ENCODE measurements at places on chromosomes 13 and 19. TPM values are rescaled to one million over a fixed set of nuclear protein-coding genes. Genes with fewer than 3 reads are reported as not detected.
A peak's percentile ranks its signal among the peaks of the same experiment; 100 is the strongest.

DNA sequence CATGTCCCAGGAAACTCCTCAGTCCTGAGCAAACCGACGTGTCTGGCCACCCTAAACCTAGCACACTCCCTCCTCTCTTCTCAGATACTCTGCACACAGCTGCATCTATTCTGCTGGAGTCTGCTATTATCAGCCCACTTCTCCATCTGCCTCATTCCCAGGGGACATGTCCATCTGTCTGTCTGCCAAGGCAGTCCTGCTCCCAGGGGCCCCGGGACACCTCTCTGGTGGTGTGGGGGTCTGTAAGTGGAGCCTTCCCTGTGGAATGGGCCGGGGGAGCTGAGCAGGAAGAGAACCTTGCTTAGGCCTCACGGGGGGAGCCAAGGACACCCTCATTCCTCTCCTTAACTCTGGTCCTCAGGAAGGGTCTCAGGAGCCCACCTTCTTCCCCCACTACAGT, 72.7 kb downstream of the ERICH6B start:
- no peak overlapping the region for H3K4me3 ChIP-seq
- no peak overlapping the region for H3K27ac ChIP-seq
- H3K4me1 ChIP-seq, result peaks cover 4% of the 10 kb centered on the region
- H3K27me3 ChIP-seq, result peaks cover 6% of the 10 kb centered on the region
- no peak for DNase-seq

DNA sequence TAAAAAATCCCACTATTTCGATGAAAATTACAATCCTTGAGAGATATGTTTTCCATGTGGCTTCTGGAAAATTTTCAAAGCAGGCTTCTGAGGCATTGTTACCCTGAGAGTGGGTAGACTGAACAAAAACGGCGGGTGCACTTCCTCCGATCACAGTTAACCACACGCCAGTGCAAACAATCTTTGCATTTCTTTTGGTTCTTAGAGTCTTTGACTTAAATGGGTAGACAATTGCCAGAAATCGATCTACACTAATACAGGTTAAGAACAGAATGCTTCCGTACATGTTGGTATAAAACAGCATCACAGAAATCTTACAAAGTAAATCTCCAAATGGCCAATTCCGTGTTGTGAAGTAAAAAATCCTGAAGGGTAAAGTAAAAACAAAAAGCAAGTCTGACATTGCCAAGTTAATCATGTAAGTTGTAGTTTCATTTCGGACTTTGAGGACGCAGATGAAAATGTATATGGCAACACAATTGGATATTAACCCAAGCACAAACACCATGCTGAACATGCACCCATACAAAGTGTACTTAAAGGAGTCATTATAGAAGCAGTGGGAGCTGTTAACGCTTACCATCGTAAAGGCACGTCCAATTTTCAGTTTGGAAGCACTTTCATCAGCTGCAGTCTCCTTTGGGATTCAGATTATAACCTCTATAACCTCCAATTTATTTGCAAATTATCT, 927 bp downstream of the LPAR6 start:
- no peaks in the 10 kb centered on the region for H3K27me3 ChIP-seq
- peaks cover 41% of the 10 kb centered on the region for H3K4me1 ChIP-seq
- DNase-seq, result no peak
- peak overlapping the region; percentile 88 for H3K4me3 ChIP-seq
- peaks cover 27% of the 10 kb centered on the region for H3K36me3 ChIP-seq

The GFY gene
- total RNA-seq, result not detected

GRCh38 chr13:32878163-32878562, 138.1 kb upstream of the KL start:
- no peak for DNase-seq
- H3K27me3 ChIP-seq, result peaks cover 8% of the 10 kb centered on the region
- H3K27ac ChIP-seq, result no peak overlapping the region
- no peaks in the 10 kb centered on the region for H3K36me3 ChIP-seq

DNA sequence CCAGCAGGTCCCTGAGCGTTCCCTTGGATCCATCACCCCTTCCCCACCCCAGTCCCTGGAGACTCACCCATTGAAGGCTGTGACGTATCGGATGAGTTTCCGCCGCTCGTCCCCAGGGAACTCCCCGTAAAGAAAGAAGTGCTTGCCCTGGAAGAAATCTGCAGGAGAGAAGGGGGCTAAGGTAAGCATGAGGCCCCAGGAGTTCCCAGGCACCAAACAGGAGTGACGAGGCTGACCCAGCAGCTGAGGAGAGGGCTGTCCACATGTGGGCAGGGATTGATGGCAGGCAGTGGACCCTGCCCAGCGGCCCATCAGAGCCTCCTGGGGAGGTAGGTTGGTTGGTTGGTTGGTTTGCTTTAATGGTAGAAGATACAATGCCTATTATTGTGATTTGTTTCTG, 11.1 kb downstream of the ZNF575 start:
- no peak overlapping the region for H3K4me3 ChIP-seq
- H3K27ac ChIP-seq, result no peak overlapping the region
- H3K27me3 ChIP-seq, result no peaks in the 10 kb centered on the region
- DNase-seq, result no peak
- H3K36me3 ChIP-seq, result peaks cover 26% of the 10 kb centered on the region

DNA sequence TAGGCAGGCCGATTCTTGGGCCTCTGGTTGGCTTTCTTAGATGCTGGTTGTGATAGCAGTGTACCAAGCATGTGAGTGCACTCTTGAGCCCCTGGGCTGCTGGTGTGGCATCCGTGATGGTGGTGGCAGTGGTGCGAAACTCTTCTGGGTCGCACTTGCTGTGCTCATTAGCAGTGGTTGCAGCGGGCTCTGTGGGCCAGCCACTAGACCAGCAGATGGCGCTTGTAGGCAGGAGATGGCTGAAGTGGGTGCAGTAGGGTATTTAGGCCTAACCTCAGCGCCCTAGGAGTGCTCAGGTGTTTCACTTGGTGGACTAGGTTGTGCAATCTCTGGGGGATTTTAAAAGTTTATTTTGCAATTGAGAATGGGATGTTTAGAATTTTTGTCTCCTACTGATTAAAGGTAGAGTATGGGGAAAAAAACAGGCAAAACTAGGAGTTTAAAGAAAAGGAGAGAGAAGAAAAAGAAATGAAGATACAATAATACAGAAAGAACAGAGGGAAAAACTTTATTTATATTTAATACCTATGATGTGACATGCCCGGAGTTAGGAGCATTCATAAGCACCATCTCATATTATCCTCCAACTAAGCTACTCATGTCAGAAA, 4.3 kb upstream of the ZNF17 start:
- H3K27ac ChIP-seq, result no peak overlapping the region
- peaks cover 10% of the 10 kb centered on the region for H3K4me1 ChIP-seq
- no peak for DNase-seq
- no peak overlapping the region for H3K4me3 ChIP-seq

- no peaks in the 10 kb centered on the region for H3K27me3 ChIP-seq
- no peaks in the 10 kb centered on the region for H3K36me3 ChIP-seq
- no peak overlapping the region for H3K4me3 ChIP-seq
- peak overlapping the region; percentile 59 for H3K27ac ChIP-seq
Observed at GRCh38 chr13:26604784-26605545, 47.5 kb downstream of the WASF3 start.

The CEACAM3 gene
- not detected for total RNA-seq

GRCh38 chr13:33633701-33634545, 184.0 kb upstream of the RFC3 start:
- peak overlapping the region; percentile 65 for H3K27ac ChIP-seq
- H3K27me3 ChIP-seq, result peaks cover 2% of the 10 kb centered on the region
- no peak for DNase-seq
- no peaks in the 10 kb centered on the region for H3K36me3 ChIP-seq
- peak overlapping the region; percentile 49 for H3K4me3 ChIP-seq

GRCh38 chr19:43407416-43408005, 7.2 kb upstream of the TEX101 start:
- no peak for DNase-seq
- no peak overlapping the region for H3K4me3 ChIP-seq
- H3K4me1 ChIP-seq, result no peaks in the 10 kb centered on the region
- no peaks in the 10 kb centered on the region for H3K27me3 ChIP-seq
- H3K36me3 ChIP-seq, result no peaks in the 10 kb centered on the region

The SMIM44 gene
- total RNA-seq, result not detected

DNA sequence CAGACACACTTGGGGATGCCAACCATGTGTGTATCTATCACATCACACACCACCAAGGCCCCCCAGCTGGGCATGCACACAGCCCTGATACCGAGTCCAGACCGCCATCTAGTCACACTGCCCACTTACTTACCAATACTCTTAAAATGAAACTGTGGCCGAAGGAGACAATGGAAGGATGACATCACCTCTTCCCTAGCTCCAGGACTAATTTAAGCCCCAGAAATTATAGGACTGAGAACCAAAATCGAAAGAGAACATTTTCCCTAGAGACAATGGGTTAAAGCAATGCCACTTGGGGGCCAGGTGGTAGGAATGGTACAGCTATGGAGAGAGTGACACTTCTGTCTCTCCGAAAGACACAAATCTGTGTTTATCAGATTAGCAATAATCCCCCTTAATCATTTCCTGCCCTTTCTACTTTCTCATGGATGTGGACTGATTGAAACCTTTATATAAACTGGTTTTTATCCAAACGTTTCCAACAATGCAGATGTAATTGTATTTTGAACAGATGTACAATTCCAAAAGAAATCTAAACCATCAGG, 663 bp upstream of the GGACT start:
- peak overlapping the region; percentile 62 for H3K27ac ChIP-seq
- no peaks in the 10 kb centered on the region for H3K27me3 ChIP-seq
- peak overlapping the region; percentile 75 for H3K4me3 ChIP-seq
- no peak for DNase-seq
- peaks cover 10% of the 10 kb centered on the region for H3K4me1 ChIP-seq

DNA sequence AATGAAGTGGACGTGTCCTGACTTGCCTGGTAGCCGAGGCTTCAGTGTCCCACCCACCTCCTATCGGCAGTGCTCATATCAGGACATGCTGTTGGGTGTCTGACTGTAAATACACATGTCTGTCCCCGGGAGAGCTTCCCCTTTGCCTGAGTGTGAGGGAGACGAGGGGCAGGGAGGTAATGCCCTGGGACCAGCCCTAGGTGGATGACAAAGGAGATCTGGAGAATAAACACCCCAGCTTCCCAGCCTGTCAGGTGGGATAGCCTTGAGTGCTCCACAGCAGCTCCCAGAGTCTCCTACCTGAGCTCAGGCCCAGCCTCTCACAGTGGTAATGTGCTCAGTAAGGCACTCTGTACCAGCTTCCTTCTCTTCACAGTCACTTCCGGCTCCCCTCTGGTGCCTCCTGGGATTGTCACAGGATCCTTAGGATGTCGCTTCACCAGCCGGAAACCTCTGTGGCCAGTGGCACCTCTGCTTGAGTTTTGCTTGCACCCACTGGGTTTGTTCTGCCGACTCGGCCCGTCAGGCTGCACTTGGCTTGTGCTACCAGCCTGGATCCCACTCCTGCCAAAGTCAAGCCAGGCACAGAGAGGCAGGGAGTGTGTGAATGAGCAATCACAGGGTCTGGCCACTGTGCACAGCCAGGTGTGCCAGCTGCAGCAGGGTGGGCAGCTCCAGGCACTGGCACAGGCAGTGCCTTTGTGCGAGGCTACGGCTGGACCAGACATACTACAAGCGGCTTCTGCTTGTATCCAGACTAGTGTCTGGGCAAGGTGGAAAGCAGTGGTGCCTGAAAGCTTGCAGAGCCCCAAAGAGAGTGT, 54.4 kb upstream of the RGCC start:
- H3K36me3 ChIP-seq, result no peaks in the 10 kb centered on the region
- H3K4me1 ChIP-seq, result no peaks in the 10 kb centered on the region
- peak; percentile 60 for DNase-seq
- H3K27me3 ChIP-seq, result peaks cover 22% of the 10 kb centered on the region

DNA sequence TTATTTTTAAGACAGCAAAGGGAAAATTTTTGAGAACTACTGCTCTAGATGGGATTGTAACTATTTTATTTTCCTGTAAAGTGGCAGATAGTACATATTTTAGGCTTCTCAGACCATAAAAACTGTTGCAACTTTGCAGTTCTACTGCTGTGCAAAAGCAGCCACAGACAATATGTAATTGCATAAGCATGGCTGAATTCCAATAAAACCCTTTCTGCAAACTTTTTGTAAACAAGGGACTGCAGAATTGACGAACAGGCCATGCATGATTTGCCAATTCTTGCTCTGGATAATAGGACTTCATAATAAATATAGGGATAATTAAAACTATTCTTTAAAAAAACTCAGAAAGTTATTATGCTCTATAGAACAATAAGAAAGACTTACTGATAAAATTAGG, 149.1 kb downstream of the SLITRK5 start:
- DNase-seq, result no peak
- no peak overlapping the region for H3K27ac ChIP-seq
- H3K27me3 ChIP-seq, result no peaks in the 10 kb centered on the region
- no peaks in the 10 kb centered on the region for H3K4me1 ChIP-seq

The PSG11 gene
- not detected for total RNA-seq

- H3K27ac ChIP-seq, result no peak overlapping the region
- DNase-seq, result no peak
- H3K36me3 ChIP-seq, result no peaks in the 10 kb centered on the region
Observed at GRCh38 chr19:13937479-13938300, 527 bp downstream of the PODNL1 start.

The NOTCH3 gene
- total RNA-seq, result 200 TPM

- H3K4me1 ChIP-seq, result no peaks in the 10 kb centered on the region
- no peak overlapping the region for H3K4me3 ChIP-seq
- no peak overlapping the region for H3K27ac ChIP-seq
- no peaks in the 10 kb centered on the region for H3K27me3 ChIP-seq
Observed at GRCh38 chr19:41621654-41622053, 5.2 kb downstream of the CEACAM4 start.

The ZDHHC20 gene
- 50.6 TPM for total RNA-seq

The PNMA8B gene
- 2.5 TPM for total RNA-seq

GRCh38 chr13:49645451-49645850, 17.1 kb downstream of the ARL11 start:
- no peaks in the 10 kb centered on the region for H3K36me3 ChIP-seq
- peaks cover 4% of the 10 kb centered on the region for H3K4me1 ChIP-seq
- no peaks in the 10 kb centered on the region for H3K27me3 ChIP-seq
- DNase-seq, result no peak
- no peak overlapping the region for H3K27ac ChIP-seq
- no peak overlapping the region for H3K4me3 ChIP-seq

The CEACAM1 gene
- not detected for total RNA-seq

The CD37 gene
- not detected for total RNA-seq

The CPB2 gene
- total RNA-seq, result not detected
